ENCODE measurements at places on chromosomes 4 and X.

DNA sequence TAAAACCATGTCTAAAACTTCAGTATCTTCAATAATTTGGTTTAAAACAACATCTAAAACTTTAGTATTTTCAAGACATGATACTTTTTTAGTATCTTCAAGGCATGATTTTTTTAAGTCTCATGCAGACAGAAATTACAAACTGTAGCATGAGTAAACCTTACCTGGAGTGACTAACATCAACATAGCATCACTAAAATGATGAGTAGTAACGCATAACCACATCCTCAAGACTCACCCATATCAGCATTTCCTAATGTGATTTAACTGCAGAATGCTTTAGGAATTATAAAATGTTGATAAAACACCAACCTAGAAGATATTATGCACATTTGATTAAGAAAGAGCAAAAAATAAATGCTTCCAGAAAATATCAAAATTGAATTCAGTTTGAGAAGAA, 19.7 kb upstream of the EDNRA start:
- no peak for DNase-seq

- no peak for DNase-seq
Observed at GRCh38 chr4:11698846-11699590, 270.3 kb upstream of the HS3ST1 start.

- DNase-seq: no peak
Observed at GRCh38 chrX:125947501-125947900, 218.6 kb downstream of the DCAF12L2 start.

DNA sequence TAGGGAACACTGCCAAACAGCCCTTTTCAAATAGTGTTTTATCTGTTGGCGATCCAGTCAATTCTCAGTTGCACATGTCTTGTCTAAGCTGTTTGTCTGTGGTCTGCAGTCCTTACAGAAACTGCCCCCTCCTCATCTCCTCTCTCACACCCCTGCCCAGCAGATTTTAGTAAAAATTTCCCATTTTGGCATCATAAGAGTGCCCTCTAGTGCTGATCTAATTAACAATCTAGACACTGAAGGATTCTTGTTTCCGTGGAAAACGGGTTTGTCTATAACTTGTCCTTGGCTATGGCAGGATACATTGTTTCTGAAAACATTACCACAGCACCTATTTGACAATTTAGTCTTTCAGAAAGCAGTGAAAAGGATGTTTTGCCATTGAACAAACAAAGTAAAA, 227.2 kb upstream of the MBNL3 start:
- no peak for DNase-seq

- no peak for DNase-seq
Observed at GRCh38 chr4:142566777-142567176, 279.3 kb downstream of the INPP4B start.

- no peak for DNase-seq
Observed at GRCh38 chr4:168707205-168707604, 210.4 kb downstream of the PALLD start.
